ENCODE measurements at places on chromosomes 6 and 20.
A peak's percentile ranks its signal among the peaks of the same experiment; 100 is the strongest.

DNA sequence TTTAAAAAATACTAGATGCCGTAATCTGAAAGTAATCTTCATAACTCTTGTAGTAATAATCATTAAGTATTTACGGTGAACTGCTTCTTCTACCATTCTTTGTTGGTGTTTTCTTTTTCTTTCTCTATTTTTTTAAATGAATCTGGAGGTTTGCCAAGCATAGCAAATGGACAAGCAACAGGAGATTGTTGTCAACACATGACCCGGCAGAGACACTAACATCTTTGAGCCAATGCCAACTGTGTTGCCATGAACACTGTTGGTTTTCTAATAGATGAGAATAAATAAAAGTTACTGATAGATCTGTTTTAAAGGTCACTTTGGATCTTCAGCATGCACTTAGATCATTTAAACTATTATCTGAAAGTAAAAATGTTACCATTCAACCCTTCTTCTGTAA lies 523.6 kb upstream of the EYS start:
- DNase-seq = no peak

DNA sequence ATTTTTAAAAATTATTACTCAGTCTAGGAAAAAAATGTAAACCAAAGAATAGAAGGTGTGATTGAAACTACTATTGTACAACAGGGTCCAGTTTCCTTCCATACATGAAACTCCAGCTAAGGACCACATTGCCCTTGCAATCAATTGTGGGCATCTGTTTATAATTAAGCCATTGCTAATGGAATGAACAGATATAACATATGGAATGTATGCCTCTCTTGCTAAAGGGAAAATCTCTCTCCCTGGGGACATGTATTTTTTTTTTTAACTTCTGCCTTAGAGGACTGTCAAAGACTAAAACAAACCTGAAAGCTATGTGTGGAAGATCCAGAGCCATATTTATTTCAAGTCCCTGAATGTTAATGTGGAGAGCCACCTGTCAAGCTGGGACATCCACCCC lies 336.8 kb upstream of the MANEA start:
- DNase-seq = no peak

- DNase-seq = no peak
These were observed 158.8 kb downstream of the KIF6 start for GRCh38 chr6:39566456-39566855.

GRCh38 chr6:143549949-143550268 lies 38.4 kb upstream of the FUCA2 start:
- DNase-seq = no peak

DNA sequence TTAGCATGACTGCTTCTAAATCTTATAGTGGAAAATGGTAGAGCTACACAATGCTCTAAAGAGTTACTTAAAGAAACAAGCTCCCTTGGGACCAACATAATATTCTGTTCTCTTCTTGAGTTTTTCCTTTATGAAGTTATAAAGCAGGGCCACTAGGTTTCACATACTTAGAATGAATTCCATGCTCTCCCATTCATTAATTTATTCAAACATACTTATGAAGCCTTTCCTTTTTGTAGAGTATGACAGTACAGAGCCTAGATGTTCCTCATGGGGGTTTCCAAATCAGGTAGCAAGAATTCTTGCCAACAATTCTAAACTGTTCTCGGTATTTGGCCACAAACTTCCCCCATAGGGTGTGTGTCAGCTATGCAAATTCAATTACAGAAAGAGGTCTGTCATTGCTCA lies 20.6 kb upstream of the FABP7 start:
- no peak for DNase-seq

DNA sequence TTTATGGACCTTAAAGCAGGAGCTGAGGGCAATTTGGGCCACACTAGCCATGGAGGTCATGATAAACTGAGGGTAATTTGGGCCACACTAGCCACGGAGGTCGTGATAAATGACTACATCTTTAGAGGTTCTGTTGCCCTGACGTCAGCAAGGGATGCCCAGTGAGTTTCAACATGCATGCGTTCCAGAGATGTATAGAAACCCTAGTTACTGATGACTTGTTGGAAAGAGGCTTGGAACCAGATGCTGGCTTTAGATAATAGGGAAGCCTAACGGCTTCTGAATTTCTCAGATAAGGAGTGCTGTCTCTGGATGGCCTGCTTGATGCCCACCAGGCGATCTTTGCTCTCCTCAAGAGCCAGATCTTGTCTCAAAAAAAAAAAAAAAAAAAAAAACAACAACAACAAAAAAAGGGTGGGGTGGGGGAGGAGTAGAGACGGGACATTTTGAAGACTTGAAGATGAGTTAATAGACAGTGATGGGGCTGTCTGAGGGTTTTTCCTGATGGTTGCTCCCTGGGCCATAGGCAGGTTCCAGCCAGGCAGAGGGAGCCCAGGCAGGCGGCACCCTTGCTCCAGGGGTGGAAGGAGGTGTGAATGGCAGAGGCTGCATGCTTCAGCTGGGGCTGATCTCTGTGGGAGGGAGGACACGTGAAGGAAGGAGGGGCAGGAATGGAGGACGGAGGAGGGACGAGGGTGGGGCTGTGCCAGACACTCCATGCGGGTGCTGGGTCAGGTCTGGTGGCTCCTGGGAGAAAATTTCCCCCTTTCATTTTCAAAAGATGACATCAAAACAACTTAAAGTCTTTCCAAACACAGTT lies 27.0 kb upstream of the FRMD1 start:
- no peak for DNase-seq

GRCh38 chr6:150175586-150176151 lies 32.8 kb downstream of the PPP1R14C start:
- no peak for DNase-seq

GRCh38 chr6:118419448-118420394 lies 128.4 kb upstream of the PLN start:
- DNase-seq = no peak

GRCh38 chr6:8391934-8392333 lies 43.4 kb downstream of the SLC35B3 start:
- DNase-seq = no peak

DNA sequence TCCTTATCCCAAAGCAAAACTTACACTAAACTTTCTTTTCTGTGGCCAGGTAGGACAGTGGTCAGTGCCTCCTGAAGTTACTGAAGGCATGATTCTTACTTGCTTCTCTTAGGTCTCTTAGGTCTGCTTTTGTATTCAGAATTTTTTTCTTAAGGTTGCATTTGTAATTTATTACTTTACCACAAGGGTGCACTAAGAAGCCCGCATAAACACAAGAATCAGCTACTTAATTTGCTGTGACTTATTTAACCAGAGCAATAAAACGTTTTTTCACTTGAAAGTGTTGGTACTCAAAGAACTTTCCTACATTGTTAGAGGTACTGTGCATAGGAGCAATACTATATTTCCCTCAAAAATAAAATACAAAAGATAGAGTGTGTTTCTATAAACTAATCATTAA lies 75.4 kb upstream of the LAMA2 start:
- DNase-seq = peak; percentile 5

- no peak for DNase-seq
These were observed 23.2 kb downstream of the MAS1 start for GRCh38 chr6:159913862-159914564.

- DNase-seq = no peak
These were observed 82.3 kb downstream of the YTHDF1 start for GRCh38 chr20:63133481-63134091.

GRCh38 chr6:36065916-36066315 lies 38.3 kb downstream of the MAPK14 start:
- no peak for DNase-seq

DNA sequence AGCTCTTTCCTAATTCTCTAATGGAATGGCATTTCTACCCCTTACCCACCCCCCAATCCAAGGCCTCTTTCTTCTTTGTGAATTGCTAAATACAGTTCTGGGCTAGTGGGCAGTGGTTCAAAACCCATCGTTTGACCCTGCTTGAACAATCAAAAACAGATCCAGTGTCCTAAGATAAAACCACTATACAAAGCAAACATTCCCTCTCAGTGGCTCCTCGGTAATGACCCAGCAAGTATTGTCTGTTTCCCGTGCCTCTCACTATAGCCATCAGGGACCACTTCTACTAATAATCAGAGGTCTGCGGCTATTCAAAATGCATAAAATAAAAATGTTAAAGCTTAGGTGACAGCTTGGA lies 143.5 kb upstream of the AKAP12 start:
- no peak for DNase-seq

GRCh38 chr20:23605867-23606651 lies at the start of gene CST9:
CST9 (minus strand) TSS chr20:23605917; CDS start chr20:23605864, 53 bp downstream.
- no peak for DNase-seq

GRCh38 chr20:2507875-2508630 lies 662 bp downstream of the ZNF343 start:
- DNase-seq = no peak

DNA sequence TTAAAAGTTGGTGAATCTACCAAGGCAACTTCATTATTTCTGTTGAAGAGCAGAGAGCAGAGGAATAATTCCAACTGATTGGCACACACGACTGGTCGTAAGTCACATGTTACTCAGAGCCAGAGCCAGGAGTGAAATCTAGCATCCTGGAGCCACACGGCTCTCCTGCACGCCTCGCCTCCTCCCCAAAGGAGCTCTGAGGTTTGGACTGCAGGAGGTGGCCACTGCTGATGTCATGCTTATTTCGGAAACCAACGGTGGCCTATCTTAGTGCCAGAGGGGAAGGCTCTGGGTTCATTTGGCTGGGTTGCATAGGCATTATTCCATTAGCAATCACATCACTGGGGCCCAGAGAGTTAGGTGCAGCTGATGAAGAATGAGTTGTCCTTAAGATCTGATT lies 123.5 kb upstream of the RALGAPA2 start:
- no peak for DNase-seq

GRCh38 chr6:126770176-126770575 lies 348.3 kb upstream of the RSPO3 start:
- no peak for DNase-seq

DNA sequence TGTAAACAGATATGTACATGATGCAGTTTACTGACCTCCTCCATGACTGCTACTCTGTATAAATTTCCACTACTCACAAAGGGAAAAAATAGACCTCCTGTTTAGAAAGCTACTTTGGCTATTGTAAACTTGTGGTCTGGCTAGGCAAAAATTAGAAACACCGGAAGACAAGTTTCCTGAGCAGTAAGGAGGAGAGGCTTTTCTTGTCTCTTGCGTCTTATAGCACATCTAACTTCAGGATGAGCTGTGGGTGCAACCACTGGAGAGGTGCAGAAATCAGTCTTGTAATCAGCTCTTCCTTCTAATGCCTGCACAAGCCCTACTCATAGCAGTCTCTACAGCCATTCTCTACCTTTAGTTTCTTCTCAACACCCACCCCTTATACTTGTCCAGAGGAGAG lies 296.5 kb upstream of the SLC35B3 start:
- DNase-seq = no peak

- DNase-seq = no peak
These were observed 88.0 kb downstream of the PRND start for GRCh38 chr20:4809707-4810106.

GRCh38 chr20:63322146-63322932 lies 29.4 kb downstream of the COL20A1 start:
- DNase-seq = no peak

DNA sequence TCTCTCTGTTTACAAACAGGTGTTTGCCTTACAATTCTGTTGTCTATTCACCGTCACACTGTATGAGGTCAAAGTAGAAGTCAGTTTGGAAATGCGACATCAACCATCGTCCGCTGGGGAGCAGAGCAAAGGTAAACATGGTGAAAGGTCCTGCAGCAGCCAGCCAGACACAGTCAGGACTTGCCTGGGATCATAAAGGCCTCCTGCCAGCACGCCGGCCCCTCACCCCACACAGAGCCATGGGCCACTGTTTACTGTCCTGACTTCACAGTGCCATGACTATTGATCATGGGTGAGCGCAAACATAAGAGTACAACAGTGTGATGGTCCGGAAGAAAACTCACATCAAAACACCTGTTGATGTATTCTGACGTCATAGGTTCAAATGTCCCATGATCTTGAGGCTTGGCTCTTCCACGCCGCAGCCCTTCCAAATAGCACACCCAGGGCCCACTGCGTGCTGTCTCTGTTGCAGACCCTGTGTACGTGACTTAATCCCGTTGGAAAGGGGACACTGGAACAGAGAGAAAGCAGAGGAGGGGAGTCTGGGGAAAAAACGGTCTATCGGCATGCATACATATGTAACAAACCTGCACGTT lies 16.9 kb upstream of the PPP1R3G start:
- DNase-seq = no peak

DNA sequence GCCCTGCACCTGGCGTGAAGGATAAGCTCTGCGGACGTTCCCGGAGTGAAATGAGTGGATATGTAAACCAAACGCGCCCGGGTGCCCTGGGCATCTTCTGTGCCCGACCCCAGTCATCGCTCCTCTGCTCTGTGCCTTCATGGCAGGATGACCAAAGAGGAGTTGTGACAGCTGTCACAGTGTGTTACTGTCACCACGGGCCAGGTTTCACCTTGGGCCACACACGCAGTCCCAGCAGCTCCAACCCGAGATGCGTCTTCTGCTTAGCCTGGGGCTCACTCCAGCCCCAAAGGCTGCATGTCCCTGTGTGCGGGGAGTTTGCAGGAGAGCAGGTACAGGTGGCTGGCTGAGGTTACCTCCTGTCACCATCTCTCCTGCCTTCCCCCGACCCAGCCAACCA lies 311.6 kb downstream of the BMP7 start:
- DNase-seq = no peak

DNA sequence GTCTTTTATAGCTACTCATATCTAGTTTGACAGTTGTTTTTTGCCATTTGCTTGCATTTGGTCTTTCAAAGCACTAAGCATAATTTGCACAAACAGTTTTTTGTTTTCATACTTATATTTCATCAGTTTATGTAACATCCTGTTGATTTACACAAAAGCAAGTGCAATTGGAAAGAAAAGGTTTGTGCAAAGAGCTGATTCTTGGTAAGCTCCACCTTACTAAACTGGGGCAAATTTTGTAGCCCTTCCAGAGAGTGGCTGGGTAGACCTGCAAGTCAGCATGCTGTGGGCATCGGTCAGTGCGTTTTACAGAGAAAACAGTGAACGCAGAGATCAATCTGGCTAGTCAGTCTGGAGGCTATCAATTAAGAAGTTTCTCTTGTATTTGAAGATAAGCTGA lies 34.5 kb downstream of the TXLNB start:
- no peak for DNase-seq

DNA sequence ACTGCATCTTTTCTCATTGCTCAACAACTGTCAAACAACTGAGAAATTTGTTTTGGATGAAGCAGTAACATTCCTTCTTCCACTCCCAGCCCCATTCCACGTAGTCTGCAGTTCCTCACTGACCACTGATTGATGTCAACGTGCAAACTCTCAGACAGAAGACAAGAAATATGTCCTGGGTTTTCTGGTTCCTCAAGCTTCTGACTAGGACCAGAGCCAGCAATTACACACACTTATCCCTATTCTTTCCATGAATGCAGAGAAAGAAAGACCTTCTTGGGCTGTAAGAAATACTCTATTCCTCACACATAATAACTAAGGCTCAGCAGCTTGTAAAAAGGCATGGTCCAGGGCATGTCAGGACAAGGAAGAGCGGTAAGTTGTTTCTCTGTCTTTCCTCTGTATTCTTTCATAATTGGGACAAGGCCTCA lies 790.1 kb upstream of the SLC35B3 start:
- no peak for DNase-seq
